Effector memory CD4-positive, alpha-beta T cell (primary cell): ENCODE measurements at places on chromosomes 6 and 20.

DNA sequence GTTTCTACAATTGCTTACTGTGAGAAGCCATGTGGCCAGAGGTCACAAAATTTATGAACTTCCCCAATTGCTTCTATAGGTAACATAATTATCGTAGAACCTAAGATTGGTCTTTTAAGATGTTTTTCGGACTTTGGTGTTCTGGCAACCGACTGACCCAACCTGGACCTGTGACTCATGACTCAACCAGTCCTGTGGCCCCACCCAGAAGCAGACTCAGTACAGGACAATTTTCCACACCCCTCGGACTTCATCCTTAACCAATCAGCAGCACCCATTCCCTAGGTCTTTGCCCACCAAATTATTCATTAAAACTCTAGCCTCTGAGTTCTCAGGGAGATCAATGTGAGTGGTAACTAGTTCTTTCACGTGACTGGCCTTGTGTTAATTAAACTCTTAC lies 26.4 kb upstream of the AKAP12 start:
- DNase-seq, result no peak

- no peak for DNase-seq
Observed at GRCh38 chr6:2565499-2565898, 185.2 kb downstream of the MYLK4 start.

GRCh38 chr6:161644521-161644920 lies 370.7 kb upstream of the AGPAT4 start:
- no peak for DNase-seq

- DNase-seq, result no peak
Observed at GRCh38 chr6:130233330-130233729, 10.6 kb upstream of the SAMD3 start.

GRCh38 chr20:40959325-40960092 lies 69.1 kb upstream of the TOP1 start:
- DNase-seq, result no peak

- no peak for DNase-seq
Observed at GRCh38 chr20:50376888-50377459, 133.2 kb upstream of the PTPN1 start.

DNA sequence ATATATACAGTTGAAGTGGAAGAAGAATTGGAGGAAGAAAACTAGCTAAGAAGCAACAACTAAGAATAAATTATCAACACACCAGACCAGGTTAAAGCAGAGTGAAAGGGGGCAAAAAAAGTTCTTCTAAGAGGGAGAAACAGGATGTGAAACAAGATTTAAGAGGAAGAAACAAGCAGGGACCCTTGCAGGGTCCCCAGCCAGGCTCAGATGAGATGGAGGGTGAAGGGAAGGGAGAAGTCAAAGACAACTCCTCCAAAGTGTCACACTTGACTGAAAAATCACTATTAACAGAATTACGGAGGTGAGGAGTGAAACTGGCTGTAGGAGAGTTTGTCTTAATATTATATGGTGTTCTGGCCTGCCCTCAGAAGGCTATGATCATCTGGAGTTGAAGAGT lies 65.4 kb downstream of the MTFR2 start:
- no peak for DNase-seq

DNA sequence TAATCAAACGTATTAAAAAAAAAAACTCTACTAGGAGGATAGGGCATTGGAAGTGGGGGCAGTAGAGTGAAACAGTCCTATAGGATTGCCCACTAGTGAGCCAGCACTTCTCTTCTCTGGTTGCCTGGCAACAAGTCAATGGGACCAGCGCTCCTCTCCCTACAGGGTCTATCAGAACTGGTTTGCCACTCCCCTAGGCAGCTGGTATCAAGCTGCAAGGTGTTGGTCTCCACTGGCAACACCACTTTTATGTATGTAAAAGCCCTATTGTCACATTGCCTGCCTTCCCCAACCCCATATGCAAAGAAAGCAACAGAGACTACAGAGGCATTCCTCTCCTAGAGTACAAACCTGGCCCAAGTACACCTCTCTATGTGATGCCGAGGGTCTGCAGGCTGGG lies 166.9 kb upstream of the MCHR2 start:
- no peak for DNase-seq
